Esophagus squamous epithelium (tissue), 5 donors: ENCODE measurements at places on chromosomes 3 and 15.

- no peak for DNase-seq
Observed at GRCh38 chr3:133374708-133375402, 25.0 kb upstream of the BFSP2 start.

GRCh38 chr3:52880047-52880446, 17.3 kb downstream of the STIMATE start:
- DNase-seq, result no peak

DNA sequence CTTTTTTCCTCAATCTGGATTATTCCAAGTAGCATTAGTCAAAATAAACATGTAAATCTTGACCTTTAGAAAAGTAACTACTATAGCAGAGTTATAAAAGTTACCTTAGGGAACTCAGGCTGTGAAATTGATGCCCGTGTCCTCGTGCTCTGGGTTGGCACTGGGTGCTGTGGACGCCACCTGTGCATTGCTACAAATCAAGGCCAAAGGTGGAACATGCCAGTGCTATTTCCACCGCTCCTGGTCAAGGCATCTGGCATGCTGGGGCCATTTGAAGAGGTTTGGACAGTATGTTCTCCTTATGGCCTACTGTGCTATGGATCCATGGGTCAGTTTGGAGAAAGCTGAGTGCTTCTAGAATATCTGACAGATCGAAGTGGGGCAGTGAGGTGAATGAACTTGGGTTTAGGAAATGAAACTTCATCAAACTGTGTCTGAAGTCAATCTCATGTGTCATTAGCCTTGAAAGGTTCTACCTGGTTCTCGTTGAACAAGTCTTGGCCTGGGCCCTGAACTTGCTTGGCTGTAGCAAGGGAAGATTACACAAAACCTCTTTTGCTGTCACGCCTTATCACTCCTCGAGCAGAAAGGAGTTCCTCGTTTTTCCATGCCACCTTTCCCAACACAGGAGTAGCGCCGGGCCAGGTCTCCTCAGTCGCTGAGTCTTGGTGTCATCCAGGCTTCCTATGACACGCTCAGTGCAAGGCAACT, 397.6 kb upstream of the RGMA start:
- DNase-seq, result no peak

- no peak for DNase-seq
Observed at GRCh38 chr15:83113881-83114674, 6.6 kb downstream of the TM6SF1 start.

GRCh38 chr15:32849769-32850668, 132.2 kb downstream of the GREM1 start:
- no peak for DNase-seq

GRCh38 chr3:186452517-186452916, 90.5 kb upstream of the DGKG start:
- DNase-seq, result no peak

- no peak for DNase-seq
Observed at GRCh38 chr15:62928242-62928999, 114.1 kb upstream of the TPM1 start.

GRCh38 chr3:127137113-127137512, 55.8 kb upstream of the PRR23E start:
- DNase-seq, result no peak

GRCh38 chr3:124510290-124510689, 220.0 kb upstream of the UMPS start:
- no peak for DNase-seq
